HL-60 (cell line): ENCODE measurements at places on chromosomes 1 and 21.

DNA sequence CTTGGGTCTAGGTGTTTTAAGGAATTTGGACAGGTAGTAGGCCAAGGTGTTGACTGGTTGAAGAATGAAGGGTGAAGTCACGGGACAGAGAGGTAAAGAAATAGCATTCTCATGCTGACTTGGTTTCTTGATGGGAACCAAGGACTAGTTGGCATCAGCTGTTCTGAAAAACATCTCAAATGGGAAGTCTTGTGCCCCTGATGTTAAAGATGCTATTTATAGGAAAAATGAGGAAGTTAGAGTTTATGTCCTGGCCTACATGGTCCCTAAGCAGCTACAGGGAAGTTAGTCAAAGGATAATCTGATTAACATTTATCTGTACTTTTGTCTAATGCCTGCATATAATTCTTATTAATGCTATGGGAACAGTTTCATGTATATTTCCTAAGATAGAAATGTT lies 262.4 kb downstream of the HHIPL2 start:
- DNase-seq = no peak

DNA sequence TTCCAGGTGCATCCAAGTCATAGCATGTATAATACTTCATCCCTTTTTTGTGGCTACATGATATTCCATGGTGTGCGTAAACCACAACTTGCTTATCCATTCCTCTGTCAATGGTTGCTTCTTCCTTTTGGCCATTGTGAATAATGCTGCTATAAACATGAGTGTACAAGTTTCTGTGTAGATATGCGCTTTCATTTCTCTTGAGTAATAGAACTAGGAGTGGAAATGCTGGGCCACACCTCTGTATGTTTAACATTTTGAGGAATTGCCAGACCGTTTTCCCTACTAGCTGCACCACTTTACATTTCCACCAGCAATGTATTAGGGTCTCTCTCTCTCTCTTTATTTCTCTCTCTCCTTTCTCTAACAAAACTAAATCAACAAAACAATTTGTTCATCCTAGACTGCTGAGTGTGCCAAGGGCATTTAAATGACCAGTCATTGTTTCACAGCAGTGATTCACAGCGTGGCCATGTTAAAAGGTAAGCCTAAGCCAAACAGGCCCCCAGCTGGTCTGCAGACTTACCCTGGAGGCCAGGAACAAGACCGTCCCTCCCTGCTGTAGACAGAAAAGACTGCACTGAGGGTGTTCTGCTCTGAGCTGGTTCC lies 53.2 kb upstream of the LYST start:
- DNase-seq = no peak

DNA sequence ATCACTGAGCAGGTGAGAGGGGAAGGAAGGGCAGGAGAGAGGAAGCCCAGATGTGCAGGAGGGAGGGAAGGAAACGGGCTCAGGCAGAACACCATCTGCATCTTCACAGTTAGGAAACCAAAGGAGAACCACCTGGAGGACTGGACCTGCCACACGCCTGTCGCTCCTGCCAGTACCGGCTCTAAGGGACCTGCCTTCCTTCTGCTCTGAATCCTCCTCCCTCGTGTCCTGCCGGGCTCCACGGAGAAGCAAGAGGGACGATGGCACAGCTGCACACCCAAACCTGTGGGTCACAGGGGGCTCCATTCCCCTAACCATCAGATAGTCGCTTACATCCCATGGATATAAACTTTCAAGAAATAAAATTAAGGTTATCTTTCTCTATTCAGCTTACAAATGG lies 56.1 kb downstream of the TOR1AIP2 start:
- no peak for DNase-seq

- DNase-seq = no peak
Observed at GRCh38 chr21:45492765-45493164, 49.5 kb downstream of the SLC19A1 start.

- DNase-seq = no peak
Observed at GRCh38 chr1:194342484-194343262, 1156.3 kb upstream of the B3GALT2 start.

DNA sequence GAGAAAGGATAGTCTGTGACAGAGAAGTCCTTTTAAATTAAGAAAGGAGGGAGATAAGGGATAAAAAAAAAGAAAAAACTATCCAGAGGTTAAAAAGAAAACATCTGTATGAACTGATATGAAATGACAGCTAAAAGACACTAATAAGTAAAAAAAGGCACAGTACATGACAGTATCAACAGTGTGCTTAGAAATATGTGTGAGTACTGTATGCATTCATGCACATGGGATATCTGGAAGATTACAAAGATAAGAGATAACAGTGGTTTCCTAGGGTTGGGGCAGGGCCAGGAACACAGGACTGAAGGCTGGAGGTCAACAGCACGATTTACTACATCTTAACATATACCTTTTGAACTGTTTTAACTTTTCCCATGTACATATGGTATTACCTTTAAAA lies 13.3 kb downstream of the PTP4A2 start:
- DNase-seq = no peak

- peak; percentile 48 for DNase-seq
Observed at GRCh38 chr1:42684139-42684538, 1.9 kb downstream of the YBX1 start.

DNA sequence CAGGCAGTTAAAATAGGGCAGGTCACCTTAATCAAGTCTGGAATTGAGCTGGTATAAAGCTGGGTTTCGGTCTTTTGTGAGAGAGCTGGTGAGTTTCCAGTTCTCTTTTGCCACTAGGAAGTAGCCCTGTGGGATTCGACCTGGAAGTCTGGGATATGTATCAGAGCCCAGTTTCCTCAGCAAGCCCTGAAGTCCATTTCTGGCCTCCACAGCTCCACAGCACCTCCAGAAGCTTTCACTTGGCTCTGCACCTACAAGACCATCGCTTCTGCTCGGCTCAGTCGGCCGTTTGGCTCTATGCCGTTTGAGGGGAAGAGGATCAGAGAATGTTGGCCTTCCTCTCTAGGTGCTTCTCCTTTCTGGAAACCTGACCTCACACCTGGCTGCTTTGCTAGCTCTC lies 148.0 kb downstream of the GALNT2 start:
- DNase-seq = no peak

GRCh38 chr1:43137445-43138052 lies 34.5 kb downstream of the EBNA1BP2 start:
- no peak for DNase-seq

- DNase-seq = no peak
Observed at GRCh38 chr1:92404661-92405060, 82.1 kb downstream of the GFI1 start.

DNA sequence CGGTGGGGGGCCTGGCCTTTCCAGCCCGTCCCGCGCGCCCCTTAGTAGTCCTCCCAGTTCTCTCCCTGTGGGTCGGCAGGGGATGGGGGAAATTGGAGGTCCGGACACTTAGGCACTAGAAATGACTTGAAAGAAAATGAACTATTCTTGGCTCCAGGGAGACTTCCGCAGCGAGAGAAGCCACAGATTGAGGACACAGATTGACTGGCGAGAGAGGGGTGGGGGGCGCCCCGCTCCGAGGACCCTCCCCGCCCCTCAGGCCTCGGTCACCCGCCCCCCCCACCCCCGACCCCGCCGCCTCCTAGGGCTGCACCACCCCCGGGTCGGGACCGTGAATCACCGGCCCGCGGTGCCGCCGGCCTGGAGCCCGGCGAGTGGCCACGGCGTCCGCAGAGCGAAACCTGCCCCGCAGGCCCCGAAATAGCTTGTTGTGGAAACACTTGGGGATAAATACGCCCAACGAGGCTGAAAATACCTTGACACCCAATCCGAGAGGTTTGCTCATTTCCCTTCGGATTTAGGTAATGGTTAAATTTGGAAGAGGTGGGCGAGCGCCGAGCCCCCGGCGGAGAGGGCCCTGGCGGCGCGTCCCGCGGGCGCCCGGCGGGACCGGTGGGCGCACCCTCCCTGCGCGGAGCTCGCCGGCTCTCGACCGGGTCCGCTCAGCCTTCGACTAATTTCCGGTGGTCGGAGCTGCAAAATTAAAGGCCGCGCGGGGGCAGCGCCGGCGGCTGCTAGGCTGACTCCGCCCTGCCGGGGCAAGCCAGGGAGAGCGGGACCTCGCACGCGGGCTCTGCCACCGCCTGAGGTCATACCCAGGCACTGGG lies at the start of gene GFI1:
Gene GFI1, minus strand, starts transcription at position 675 of the 827 bp plus-strand sequence. CDS start 3,438 bp downstream, outside the sequence.
- DNase-seq = no peak

DNA sequence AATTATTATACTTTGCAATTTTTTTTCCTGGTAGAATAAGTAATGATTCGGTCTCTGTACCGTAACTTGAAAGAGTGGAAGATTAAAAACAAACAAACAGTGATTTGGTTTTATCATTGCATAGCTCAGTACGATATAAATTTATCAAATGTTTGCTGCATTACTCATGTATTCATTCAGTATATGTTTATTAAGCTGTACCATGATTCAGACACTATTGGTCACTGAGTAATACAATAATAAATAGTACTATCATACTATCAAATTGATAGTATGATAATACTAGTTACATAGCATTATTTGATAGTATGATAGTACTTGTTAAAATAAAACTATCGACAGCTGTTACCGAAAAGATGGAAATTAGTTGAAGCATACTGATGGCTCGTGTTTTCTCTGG lies 12.1 kb downstream of the CENPF start:
- DNase-seq = no peak

DNA sequence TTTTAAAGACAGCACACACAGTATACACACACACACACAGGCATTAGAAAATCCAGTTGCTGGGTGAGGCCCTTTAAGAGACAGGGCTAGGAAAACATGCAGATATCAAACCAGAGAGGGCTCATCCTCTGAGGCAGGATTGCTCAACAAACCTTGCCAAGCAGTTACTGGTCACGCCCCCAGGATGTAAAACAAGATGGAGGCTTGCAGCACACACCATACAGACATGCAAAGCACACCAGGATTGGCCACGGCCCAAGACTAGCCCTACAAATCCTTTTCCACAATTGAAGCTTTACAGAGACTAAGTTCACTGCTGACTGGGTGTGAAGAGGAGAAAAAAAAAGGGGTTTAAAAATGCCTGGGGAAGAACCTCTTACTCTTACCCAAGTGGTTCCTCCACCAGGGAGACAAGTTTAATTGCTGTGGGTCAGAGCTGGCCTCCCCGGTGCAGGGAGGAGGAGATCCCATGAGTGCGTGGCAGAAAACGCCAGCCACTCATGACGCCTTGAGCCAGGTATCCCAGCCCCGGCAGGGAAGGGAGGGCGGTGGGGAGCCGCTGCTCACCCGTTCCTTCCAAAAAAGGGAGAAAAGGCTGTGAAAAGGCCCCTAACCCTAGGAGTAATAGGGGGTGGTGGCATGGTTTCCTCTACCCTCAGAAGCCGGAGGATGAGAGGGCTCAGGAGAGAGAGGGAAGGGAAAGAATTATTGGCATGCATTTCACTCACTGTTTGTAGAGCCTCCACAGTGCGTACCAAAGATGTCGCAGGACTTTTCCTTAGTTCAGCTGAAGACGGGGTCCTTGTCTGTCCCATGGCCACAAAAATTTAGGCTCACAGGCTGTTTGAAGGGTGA lies 594.6 kb upstream of the ZP4 start:
- no peak for DNase-seq

- DNase-seq = no peak
Observed at GRCh38 chr1:65276197-65276939, 33.0 kb upstream of the DNAJC6 start.

- DNase-seq = no peak
Observed at GRCh38 chr1:94531664-94532063, 9.9 kb downstream of the F3 start.
